Stimulated activated CD8-positive, alpha-beta memory T cell treated with anti-CD3 and anti-CD28 coated beads, Interleukin-4, amount 100 ng/mL, for 4 hours (primary cell): ENCODE measurements at places on chromosomes 1 and 21.

DNA sequence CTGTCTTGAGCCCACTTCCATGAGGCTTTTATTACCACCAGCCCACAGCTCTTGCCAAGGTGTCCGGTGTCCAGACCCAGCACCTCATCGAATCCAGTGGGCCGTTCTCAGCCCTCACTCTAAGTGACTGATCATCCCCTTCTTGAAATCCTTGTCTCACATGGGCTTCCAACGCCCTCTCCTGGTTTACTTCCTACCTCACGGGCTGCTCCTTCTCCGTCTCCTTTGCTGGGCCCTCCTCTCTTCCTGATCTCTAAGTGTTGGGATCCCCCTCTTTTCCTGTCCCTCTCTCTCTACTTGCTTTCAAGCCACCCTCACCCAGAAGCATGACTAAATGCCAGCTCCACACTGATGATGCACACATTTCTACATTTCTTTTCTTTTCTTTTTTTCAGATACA, 9.0 kb upstream of the RHBG start:
- no peak for DNase-seq

DNA sequence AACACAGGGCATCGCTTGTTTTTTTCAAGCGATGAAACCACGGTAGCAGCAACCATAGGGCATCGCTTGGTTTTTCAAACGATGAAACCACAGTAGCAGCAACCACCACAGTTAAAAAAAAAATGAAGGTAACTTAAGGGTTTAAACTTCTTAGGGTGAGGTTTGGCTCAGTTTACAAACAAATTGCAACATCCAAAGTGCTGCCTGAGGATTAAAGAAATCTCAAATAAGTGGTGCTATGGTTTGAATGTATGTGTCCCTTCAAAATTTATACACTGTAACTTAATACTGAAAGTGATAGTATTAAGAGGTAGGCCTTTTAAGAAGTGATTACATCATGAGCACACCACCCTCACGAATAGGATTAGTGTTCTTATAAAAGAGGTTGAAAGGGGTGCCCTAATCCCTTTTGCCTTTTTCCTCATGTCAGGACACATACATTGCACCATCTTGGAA, 6.4 kb upstream of the GBP5 start:
- no peak for DNase-seq

DNA sequence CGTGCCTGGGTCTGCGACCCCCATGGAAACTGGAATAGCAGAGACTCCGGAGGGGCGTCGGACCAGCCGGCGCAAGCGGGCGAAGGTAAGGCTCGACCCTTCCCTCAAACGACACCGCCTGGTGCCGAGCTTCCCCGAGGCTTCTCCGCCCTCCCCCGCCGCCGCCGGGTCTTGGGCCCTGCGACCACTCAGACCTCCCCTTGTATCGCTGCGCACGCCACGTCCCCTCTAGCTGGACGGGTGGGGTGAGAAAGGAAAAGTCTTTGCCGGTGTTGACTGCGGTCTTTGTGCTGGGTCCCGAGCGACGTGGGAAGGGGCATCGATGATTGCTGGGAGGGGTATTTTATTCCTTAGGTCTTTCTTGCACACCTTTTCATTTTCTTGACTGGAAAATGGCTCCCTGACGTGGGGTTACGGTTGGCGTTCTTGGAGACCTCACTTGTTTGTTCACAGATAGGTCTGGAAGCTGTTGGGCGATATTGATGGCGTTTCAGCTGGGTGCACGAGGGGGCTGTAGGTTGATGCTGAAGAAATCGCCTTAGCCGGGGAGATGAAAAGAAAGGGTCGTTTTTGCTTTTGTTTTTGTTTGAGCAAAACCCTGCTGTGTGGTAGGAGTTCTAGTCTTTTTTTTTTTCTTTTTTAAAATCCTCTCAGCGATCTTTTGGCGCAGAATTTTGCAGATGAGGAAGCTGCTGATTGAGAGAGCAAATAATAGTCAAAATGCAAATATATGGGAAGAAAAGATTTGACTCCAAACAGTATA, 776 bp downstream of the KDM1A start:
- no peak for DNase-seq

DNA sequence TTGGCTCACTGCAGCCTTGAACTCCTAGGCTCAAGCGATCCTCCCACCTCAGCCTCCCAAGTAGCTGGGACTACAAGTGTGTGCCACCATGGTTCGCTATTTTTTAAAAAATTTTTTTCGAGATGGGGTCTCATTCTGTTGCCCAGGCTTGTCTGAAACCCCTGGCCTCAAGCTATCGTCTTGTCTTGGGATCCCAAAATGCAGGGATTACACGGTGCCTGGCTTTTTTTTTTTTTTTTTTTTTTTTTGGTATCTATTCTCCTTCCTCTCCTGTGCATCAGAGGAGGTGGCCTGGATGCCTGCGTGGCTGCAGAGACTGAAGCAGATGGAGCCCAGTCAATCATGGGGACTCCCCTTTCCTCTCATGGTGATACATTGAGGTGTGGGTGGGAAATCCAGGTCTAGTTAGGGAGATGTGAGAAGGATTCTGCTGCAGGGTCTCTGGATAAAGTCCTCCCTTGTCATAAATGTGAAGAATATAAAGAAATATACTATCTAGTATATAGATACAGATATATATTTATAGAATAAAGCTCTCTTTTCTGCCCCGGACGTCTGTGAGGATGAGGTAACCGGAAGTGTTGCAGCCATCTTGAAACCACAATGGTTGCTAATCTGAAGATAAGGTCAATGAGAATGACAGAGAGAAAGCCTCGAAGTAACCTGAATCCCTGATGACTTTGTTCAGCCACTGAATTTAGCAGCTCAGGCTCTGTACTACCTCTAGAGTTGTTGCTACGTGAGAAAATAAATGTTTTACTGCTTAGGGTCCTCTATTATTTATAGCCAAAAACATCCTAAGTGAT, 19.5 kb upstream of the RGSL1 start:
- no peak for DNase-seq

- no peak for DNase-seq
These were observed 31.2 kb downstream of the IFNAR1 start for GRCh38 chr21:33355996-33356395.

- no peak for DNase-seq
These were observed 84.1 kb downstream of the TM2D1 start for GRCh38 chr1:61640531-61641530.

GRCh38 chr1:236165238-236165981, 23.1 kb downstream of the GPR137B start:
- no peak for DNase-seq

DNA sequence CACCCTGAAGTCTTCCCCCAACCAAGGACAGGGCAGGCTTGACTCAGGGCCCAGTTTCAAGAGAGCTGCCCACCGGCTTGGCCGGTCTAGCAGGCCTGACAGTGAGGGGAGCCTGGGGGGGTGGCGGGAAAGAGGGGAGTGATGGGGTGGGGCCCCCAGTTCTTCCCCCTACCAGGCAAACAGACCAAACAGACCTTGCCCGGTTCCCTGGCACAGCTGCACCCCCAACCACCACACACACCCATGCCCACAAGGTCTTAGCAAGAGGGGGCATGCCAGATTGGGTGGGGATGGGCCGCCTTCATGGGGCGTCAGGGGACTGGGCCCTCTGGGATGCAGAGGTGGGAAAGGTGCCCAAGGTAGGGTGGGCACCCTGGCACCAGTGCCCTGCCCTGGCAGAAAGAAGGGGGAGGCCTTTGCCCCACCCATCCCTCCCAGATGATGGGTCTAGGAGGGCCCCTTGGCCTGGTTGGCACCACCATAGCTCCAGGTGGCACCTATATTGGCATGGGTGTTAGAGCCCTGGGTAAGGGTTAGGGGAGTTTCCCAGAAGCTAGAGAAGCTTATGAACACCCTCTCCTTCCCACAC, 8.9 kb downstream of the ZBTB7B start:
- no peak for DNase-seq

GRCh38 chr1:247557926-247558674, 9.2 kb downstream of the GCSAML start:
- no peak for DNase-seq

GRCh38 chr1:228920831-228921230, 185.6 kb downstream of the RHOU start:
- DNase-seq, result no peak

DNA sequence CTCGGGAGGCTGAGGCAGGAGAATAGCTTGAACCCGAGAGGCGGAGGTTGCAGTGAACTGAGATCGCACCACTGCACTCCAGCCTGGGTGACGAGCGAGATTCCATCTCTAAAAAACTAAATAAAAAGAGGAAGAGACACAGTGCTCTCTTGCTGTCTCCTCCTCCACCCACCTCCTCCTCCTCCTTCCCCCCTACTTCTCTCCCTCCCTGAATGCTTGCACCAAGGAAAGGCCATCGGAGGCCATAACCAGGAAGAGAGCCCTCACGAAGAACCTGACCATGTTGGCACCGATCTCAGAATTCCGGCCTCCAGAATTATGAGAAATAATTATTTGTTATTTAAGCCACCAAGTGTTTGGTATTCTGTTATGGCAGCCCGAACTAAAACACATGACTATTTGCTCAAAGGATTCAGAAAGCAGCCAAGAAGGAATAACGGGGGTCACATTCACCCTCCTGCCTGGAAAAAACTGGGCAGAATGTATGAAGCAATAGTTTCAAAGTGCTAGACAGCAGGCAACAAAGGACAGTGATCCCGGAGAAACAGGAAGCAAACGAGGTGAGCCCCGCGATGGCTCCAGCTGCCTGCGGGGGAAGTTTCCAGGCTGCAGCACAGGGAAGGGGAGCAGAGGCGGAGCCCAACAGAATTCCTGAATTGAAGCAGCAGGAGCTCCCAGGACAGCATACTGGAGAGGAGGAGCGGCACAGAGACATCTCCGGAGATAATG, 35.8 kb downstream of the LDLRAD1 start:
- DNase-seq, result no peak

DNA sequence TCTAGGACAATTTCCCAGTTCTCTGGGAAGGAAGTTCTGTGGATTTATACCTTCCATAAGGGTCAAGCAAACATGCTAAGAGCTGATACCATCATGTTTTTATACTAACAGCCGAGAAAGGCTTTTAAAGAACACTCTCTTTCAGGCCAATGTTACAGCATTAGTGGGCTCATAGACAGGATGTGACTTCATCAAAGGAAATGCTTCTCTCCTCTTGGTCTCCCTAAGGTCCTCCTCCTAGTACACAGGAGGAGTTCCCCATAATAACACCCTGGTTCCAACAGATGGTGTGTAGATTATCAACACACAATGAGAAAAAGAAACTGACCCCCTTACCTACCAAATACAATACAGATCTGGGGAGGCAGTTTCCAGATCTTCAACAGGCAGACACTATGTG, 26.7 kb upstream of the GLIS1 start:
- DNase-seq, result no peak

- DNase-seq, result no peak
These were observed 26.2 kb upstream of the DYNLT5 start for GRCh38 chr1:66725885-66726665.

- DNase-seq, result no peak
These were observed 42.1 kb downstream of the YARS1 start for GRCh38 chr1:32774950-32775634.
